ENCODE measurements at places on chromosomes 16 and 17.

DNA sequence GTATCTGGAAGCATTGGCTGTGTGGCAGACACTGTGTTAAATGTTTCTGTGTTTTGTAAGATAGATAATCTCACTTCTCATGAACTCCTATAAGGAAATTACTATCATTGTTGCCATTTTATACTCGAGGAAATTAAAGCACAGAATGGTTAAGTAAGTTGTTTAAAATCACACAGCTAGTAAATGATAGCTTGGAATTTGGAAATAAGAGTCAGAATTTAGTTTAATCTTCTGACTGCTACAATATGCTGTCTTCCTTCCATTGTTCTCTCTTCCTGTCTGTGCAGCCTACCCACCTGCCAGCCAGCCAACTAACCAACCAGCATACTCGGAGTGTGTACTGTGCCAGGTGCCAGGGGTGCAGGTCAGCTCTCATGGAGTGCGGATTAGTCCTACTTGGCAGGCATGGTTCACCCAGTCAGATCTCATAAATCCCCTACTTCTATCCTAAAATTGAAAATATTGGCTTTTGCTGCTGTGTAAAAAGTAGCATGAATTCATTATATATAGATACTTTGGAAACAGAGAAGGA, 79.9 kb upstream of the LGALS9 start:
- no peak for DNase-seq

DNA sequence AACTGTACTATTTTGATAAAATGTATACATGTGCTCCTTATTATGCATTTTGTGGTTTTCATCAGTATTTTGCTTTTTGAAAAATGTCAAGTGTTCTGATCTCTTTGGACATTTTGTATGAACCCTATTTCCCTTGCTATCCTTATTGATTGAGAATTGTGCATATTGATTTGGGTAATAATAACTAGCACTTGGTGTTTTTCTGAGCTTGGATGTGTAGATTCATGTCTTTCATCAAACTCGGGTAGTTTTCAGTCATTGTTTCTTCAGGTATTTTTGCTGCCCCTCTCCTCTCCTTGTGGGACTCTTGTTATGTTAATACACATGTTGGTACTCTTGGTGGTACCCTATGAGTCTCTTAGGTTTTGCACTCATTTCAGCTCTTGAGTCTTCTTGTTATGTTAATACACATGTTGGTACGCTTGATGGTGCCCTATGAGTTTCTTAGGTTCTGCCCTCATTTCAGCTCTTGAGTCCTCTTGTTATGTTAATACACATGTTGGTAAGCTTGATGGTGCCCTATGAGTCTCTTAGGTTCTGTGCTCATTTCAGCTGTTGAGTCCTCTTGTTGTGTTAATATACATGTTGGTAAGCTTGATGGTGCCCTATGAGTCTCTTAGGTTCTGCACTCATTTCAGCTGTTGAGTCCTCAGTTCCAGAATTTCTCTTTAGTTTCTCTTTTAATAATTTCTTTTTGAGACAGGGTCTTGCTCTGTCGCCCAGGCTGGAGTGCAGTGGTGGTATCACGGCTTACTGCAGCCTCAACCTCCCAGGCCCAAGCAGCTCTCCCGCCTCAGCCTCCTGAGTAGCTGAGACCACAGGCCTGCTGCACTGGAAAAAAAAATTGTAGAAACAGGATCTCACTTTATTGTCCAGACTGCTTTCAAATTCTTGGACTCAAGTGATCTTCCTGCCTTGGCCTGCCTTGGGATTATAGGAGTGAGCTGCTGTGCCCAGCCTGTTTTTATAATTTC, 19.3 kb downstream of the ZNF750 start:
- no peak for DNase-seq

- DNase-seq: peak; percentile 20
Observed at GRCh38 chr17:70378076-70378475, 208.7 kb downstream of the KCNJ2 start.

DNA sequence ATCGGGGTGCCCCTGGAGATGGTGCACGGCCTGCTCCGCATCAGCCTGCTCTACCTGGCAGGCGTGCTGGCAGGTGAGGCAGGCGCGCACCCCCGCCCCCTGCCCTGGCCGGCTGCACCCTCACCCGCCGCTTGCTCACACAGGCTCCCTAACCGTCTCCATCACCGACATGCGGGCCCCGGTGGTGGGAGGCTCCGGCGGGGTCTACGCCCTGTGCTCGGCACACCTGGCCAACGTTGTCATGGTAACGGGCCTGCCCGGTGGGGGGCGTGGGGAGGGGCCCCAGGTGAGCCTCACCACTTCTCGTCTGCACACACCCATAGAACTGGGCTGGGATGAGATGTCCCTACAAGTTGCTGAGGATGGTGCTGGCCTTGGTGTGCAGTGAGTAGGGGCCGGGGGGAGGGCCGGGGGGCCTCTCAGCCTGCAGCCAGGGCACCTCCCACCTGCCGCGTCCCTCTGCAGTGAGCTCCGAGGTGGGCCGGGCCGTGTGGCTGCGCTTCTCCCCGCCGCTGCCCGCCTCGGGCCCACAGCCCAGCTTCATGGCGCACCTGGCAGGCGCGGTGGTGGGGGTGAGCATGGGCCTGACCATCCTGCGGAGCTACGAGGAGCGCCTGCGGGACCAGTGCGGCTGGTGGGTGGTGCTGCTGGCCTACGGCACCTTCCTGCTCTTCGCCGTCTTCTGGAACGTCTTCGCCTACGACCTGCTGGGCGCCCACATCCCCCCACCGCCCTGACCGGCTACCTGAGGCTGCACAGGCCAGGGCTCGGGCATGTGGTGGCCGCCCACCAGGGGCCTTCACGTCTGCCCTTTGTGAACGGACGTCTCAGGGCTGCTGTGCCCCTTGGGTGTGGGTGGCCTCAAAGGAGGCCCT, 2.1 kb downstream of the RHBDL1 start:
- no peak for DNase-seq

DNA sequence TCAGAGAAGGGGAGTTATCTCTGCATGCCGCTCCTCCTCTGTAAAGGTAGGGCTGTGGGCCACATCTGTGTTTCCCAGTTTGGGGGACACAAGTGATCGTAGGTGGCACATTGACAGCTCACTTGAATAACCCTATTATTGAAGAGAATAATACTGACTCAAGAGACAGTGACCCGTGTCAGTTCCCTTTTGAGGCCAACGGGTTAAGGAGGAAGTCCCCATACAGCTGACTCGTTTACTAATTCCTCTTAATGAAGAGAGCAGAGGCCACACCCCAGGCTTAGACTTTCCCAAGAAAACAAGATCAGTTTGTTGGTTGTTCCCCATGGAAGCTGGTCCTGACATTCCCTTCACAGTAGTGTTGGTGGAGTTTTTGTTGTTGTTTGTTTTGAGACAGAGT, 33.0 kb downstream of the IL4R start:
- peak; percentile 13 for DNase-seq

DNA sequence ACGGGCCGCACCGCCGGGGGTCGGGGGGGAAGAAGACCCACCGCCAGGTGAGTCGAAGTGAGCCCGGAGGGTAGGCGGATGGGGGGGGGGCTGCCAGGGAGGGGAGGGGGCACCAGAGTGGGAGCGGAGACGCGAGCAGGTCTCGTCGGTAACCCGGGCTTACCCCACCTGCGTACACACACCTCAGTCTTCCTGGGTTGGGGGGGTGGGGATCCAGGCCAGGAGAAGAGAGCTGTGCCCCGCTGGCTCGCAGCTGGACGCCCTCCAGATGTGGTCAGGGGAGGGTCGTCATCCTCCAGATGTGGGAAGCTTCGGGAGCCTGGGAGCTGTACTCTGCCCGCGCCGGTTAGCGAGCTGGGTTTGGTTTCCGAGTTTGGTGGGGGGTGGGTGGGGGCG, 1.2 kb downstream of the CACNA1G start:
- no peak for DNase-seq

DNA sequence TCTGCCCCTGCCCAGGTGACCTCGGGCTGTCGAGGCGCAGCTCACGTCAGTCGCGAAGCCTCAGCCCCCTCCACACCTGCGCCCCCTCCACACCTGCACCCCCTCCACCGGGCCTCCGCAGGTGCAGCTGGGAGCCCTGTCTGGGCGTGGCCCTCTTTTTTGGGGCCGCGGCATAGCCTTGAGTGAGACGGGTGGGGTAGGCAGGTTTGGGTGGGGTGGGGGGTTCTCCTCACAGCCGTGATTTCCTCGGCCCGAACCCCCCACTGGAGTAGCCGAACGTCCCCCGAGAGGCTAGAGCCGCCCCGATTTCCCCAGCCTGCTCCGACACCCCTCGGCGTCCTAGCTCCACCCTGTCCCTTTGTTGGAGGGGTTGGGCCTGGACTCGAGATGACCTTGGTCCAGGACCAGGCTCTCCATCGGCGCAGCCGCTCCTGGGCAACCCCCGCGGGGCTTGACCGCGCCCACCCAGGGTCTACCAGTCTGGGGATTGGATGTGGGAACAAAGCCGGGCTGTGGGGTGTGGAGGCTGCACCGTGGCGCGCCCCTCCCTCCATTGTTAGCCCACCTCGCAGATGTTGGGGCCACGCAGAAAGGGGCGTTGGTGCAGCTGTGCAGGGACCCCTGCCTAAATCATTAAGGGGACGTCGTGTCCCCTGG, 626 bp downstream of the TUBB3 start:
- peak; percentile 69 for DNase-seq

DNA sequence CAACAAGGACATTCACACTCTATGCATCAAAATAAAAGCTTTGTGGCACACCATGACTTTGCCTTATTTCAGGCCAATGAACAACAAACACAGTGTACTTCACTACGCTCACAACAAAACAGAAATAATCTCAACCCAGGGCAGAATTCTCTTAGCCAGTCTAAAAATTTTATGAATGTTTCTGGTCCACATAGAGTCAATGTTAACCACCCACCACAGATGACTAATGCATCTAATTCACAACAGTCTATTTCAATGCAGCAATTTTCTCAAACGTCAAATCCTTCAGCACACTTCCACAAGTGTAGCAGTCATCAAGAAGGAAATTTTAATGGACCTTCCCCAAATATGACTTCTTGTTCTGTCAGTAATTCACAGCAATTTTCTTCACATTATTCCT, 101.7 kb downstream of the CHD9 start:
- DNase-seq: no peak

- DNase-seq: no peak
Observed at GRCh38 chr16:8676737-8677375, 2.4 kb downstream of the ABAT start.

GRCh38 chr17:59777033-59777432, 69.6 kb downstream of the VMP1 start:
- DNase-seq: no peak

- no peak for DNase-seq
Observed at GRCh38 chr16:10878644-10879501, 1.9 kb downstream of the CIITA start.

DNA sequence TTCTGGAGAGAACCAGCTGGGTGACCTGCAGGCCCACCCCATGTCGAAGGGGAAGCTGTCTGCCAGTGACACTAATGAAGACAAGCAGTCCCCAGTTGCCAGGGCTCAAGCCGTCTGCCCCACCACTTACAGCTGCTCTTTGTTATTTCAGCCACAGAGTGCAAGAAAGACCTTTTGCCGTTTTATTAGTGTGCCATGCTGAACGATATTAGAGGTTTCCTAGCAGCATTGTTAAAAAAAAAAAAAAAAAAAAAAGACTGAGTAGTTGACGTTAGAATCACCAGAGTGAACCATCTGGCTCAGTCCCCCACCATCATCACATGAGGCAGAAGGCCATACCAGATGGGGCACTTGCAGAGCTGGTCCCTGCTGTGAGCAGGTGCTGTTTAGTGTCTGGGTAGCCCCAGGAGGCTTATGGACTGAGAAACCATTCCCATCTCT, 26.5 kb upstream of the SLC39A11 start:
- DNase-seq: peak; percentile 98

DNA sequence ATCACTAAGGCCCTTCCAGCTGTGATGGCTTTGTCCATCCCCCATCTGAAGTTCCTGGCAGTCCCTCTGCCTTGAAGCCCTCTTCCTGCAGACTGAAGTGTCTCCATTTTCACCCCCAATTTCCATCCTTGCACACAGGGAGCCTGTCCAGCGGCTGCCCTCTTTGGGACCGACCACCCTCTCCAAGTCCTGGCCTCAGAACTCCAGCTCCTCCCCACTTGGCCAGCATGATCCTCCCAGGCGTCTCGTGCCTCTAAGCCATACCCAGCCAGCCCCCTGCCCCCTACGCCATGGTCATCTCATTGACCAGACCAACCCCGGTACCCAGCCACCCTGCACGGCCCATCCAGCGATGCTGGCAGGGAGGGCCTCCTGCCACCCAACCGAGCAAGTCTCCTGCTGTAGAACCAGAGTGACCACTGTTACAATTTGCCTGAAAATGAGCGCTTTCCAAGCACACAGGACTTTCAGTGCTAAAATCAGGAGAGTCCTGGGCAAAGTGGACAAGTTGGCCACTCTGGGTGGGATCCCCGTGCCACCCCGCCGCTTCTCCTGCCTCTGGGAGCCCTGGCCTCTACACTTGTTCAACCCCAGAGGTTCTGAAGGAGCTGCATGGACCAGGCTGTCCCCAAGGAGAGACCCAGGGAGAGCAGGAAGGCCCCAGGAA, 362.0 kb downstream of the SEC14L1 start:
- DNase-seq: no peak

- no peak for DNase-seq
Observed at GRCh38 chr16:23651943-23652468, 10.7 kb downstream of the DCTN5 start.

- DNase-seq: no peak
Observed at GRCh38 chr17:67421869-67422273, 44.8 kb downstream of the PITPNC1 start.

- no peak for DNase-seq
Observed at GRCh38 chr16:77137045-77137444, 53.9 kb upstream of the MON1B start.

GRCh38 chr16:71423865-71424264, 18.0 kb downstream of the TLE7 start:
- DNase-seq: no peak

DNA sequence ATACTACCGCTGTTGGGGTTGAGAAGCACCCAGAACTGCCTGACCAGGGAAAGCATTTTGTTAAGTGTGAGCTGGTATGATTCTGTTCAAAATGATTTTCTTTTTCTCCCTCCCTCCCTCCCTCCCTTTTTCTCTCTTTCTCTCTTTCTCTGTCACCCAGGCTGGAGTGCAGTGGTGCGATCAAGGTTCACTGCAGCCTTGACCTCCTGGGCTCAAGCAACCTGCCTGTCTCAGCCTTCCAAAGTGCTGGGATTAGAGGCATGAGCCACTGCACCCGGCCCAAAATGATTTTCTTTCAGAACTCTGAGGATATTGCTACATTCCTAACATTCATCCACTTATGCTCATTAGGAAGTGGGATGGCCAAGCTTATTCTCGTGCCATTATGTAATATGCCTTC, 41.3 kb downstream of the SLC47A1 start:
- no peak for DNase-seq

DNA sequence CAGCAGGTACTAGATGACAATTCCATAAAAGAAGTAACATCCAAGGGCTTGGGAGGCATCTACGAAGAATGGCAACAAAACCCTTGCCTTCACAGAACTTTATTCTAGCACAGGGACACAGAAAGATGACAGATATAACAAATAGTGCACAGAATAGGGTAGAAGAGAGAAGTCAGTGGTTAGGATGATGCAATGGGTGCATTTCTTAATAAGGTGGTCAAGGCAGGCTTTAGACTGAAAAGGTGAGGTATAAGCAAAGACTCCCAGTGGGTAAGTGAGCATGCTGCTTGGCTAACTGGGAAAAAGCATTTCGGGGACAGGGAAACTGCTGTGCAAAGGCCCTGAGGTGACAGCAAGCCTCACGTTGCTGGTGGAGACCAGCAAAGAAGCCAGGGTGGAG, 175.9 kb downstream of the XYLT1 start:
- no peak for DNase-seq

- no peak for DNase-seq
Observed at GRCh38 chr17:12927001-12927400, 90.8 kb downstream of the ELAC2 start.

- no peak for DNase-seq
Observed at GRCh38 chr17:7927596-7927995, 2.1 kb downstream of the KCNAB3 start.

All from NCI-H82 (cell line).